ENCODE measurements at places on chromosomes 2 and 18.
A peak's percentile ranks its signal among the peaks of the same experiment; 100 is the strongest.

GRCh38 chr2:71531522-71532047 is 78.2 kb downstream of the DYSF start:
- DNase-seq = peak; percentile 5

DNA sequence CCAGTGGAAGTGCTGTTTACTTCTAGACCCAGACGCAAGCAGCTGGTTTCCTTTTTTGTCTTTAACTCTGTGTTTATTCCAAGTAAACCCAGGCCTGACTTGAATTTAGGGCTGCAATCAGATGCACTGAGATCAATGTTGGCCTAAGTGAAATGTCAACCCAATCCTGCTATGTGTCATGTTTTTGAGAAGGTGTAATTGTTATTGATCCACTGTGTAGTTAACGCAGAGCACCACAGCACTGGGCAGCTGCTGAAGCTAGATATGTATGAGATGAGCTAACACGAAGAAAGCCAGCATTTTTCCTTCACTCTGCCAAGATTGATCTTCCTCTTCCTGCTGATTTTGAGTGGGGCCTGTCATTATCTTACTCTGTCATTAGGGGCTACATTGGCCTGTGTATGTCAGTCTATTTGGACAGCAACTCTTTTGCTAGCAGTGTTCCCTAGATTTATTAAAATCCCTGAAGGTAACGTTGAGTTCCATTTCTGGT is 18.9 kb upstream of the DLX1 start:
- DNase-seq = no peak

- DNase-seq = no peak
These were observed 18.8 kb downstream of the FBXO41 start for GRCh38 chr2:73265298-73266060.

DNA sequence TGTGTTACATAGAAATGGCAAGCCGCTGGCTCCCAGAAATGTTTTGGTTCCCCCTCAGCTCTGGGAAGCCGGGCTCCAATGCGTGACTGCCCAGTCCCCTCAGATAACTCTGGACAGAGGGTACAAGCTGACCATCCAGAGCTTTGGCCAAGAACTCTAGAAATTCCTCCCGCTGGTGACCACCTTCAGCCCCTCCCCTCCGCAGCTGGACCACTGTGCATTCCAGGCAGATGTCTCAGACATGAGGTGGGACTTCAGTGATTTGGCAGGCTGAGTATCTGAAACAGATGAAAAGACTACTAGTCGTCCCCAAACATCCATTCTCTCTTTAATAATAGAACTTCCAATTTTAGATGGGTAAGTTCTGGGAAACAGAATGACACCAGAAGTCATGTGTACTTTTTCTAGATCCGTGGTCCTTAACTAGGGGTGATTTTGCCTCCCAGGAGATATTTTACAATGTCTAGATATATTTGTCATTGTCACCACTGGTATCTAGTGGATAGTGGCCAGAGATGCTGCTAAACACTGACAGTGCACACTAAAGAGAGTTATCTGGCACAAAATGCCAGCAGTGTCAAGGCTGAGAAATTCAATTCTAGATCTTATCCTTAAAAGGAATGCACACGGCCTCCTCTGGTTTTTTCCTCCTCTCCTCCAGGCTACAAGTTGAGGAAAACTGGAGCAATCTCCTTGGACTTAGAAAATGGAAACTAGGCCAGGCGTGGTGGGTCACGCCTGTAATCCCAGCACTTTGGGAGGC is 294.3 kb downstream of the SRBD1 start:
- no peak for DNase-seq

GRCh38 chr2:48322251-48322650 is 207.7 kb upstream of the STON1 start:
- no peak for DNase-seq

DNA sequence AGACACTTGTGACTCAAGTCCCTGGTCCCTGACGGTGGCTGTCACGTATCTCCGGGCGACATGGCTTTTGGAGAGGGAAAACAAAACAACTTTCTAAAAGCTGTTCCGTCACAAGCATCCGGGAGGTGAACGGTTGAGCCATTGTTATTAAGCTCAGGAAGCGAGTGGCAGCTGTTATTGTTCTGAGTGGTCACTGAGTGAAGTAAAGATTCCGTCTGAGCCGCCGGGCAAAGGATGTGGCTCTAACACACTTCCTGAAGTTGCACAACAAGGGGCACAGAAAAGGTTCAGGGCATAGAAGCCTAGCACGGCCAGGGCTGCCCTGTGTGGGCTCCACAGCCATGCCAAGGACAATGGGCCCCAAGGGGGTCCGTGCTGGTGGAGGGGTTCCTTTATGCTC is 24.3 kb downstream of the INPP5D start:
- DNase-seq = peak; percentile 72

- no peak for DNase-seq
These were observed 965 bp upstream of the ELOA2 start for GRCh38 chr18:47036298-47036874.

DNA sequence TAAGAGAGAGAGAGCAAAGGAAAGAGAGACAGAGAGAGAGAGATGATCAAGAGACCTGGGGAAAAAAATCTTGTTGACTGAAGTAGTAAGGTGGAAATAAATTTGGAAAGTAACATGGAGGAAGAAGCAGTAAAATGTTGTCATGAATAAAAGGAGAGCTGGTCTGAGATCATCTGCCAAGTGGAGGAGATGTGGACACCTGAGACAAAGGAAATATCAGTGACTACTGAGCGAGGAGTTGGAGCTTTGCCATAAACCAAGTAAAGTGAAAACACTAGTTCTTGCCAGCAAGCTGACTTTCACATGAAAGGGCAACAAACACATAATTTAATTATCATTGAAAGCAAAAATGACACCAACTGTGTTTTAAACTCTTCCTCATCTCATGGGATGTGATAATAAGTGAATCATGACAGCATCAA is 49.0 kb upstream of the DSG1 start:
- DNase-seq = no peak

GRCh38 chr2:28358668-28359201 is 33.9 kb upstream of the FOSL2 start:
- DNase-seq = no peak
